ENCODE measurements at places on chromosomes 3 and 15.
A peak's percentile ranks its signal among the peaks of the same experiment; 100 is the strongest.

GRCh38 chr15:33159726-33160453, 34.6 kb downstream of the FMN1 start:
- DNase-seq = no peak

GRCh38 chr3:180048103-180048502, 11.4 kb upstream of the PEX5L start:
- DNase-seq = no peak

- DNase-seq = no peak
Measured at GRCh38 chr3:127405010-127405598, 117.3 kb upstream of the PRR20G start.

DNA sequence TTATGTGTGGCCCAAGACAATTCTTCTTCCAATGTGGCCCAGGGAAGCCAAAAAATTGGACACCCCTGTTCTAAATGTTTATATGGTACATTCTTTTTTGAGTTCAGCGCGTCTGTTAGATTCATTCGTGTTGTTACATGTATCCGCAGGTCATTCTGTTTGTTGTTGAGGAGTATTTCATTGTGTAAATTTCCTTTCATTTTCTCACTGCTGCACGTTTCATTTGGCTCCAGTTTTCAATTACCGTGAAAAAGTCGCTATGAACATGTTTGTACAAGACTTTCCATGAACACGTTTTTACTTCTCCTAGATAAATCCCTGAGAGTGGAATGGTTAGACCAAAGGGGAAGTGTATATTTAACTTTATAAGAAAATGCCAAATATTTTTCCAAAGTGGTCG, 7.5 kb upstream of the OPA1 start:
- DNase-seq = no peak

GRCh38 chr3:182389071-182389815, 404.1 kb upstream of the ATP11B start:
- no peak for DNase-seq

DNA sequence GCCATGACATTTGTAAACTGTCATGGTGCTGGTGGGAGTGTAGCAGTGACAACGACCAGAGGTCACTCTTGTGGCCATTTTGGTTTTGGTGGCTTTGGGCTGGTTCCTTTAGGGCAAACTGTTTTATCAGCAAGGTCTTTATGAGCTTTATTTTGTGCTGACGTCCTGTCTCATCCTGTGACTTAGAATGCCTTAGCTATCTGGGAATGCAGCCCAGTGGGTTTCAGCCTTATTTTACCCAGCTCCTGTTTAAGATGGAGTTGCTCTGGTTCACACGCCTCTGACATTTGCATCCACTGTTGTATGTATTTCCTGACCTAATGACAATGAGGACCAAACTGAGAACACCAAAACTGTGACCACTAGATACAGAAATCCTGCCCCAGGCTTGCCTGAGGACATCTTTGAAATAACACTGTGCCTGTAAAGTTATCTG, 37.6 kb downstream of the RAB8B start:
- no peak for DNase-seq

GRCh38 chr15:28123408-28124023, 24.4 kb upstream of the OCA2 start:
- DNase-seq = peak; percentile 67

DNA sequence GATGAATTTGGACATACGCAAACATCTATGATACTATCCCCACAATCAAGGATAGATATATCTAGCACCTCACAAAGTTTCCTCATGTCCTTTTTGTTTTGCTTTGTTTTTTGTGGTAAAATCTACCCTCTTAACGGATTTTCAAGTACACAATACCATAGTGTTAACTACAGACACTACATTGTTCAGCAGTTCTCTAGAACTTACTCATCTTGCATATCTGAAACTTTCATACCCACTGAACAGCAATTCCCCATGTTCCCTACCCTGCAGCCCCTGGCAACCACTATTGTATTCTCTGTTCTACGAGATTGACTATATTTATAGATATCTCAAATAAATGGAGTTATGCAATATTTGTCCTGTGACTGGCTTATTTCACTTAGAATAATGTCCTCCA, 58.1 kb upstream of the TJP1 start:
- DNase-seq = no peak

DNA sequence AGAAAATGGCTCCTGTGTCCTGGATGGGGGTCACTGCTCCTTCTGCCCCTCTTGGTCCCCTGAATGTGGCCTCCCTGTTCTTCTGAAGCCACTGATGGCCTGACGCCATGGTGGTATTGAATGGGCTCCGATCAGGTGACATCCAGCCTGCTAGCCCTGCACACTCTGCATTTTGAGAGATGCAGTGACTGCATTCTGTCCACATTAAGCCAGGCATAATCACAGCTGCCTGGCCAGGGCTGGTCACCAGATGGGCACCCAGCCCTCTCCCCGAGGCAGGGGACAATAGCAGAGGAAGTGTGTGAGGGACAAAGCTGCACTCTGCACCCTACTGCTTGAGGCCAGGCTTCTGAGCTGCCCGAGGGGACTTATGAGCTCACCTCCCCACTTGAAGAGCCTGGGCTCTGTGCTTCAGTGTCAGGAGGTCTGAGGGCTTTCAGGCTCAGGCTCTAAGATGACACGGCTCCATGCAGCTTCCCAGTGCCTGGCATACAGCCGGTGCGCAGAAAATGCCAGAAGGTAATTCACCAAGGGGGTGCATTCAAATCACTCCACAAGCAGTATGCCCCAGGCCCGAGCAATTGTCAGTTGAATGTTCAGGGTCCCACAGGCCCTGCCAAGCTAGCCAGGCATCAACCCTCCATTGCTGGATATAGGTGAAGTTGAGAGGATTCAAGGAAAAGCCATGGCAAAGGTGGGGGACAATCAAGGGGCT, 56.8 kb downstream of the WNT7A start:
- no peak for DNase-seq

- no peak for DNase-seq
Measured at GRCh38 chr3:42690766-42691680, 5.7 kb downstream of the KLHL40 start.

- no peak for DNase-seq
Measured at GRCh38 chr15:96073908-96074307, 256.6 kb upstream of the NR2F2 start.

- DNase-seq = no peak
Measured at GRCh38 chr3:113163152-113163551, 48.2 kb upstream of the BOC start.

DNA sequence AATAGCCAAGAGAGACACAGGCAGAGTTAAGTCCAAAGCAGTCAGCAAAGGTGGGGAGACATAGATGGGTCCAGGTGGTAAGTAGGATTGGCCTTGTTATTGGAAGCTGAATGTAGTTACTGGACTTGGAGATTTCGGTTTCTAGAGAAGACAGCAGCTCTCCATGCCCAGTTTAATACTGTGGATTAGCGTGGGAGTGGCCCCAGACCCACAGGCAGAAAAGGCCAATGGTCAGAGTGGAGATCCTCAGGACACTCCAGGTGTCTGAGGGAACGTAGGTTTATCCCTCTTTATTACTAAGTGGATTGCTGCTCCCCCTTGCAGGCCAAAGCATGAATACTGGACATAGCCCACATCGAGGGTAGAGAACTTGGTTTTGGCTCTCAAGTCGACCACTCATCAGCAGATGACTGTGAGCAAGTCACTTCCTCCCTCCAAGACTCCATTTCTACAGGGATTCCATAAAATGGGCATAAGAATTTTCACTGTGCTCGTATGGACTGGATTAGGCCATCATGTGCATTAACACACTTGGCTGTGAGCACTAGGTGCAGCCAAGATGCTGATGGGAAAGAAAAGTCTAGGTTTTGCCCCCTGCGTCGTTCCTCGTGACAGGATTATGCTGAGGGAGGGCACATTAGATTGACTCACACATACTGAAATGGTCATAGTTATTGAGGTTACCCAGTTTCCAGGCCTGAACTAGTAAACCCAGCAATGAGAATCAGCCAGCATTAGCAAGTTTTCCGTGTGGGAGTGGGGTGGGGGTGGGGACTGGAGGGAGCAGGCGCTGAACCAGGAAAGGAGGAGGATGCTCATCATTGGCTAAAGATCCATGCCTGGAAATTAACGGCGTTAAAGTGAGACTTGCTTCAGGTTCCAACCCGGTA, 225.2 kb upstream of the TPRG1 start:
- no peak for DNase-seq

- DNase-seq = no peak
Measured at GRCh38 chr3:179613807-179614206, 9.2 kb downstream of the NDUFB5 start.

- no peak for DNase-seq
Measured at GRCh38 chr15:52010633-52011595, 8.1 kb upstream of the MAPK6 start.

DNA sequence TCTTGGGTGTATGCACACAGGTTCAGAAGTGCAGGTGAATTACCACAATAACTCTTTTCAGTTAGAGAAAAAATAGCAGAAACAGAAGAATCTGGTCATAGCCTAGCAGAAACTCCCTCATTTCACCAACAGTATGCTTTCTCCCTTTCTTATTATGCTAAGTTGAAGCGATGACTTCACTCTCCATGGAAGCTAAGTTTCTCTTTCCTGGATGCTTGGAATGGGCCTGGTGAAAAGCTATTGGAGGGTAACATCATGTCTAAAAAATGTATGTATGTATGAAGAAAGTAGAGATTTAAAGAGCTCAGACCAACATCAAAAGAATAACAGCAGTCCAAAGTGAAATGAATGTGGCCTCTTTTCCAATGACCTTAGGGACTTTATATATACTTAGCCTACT, 145.5 kb downstream of the TIGIT start:
- no peak for DNase-seq

DNA sequence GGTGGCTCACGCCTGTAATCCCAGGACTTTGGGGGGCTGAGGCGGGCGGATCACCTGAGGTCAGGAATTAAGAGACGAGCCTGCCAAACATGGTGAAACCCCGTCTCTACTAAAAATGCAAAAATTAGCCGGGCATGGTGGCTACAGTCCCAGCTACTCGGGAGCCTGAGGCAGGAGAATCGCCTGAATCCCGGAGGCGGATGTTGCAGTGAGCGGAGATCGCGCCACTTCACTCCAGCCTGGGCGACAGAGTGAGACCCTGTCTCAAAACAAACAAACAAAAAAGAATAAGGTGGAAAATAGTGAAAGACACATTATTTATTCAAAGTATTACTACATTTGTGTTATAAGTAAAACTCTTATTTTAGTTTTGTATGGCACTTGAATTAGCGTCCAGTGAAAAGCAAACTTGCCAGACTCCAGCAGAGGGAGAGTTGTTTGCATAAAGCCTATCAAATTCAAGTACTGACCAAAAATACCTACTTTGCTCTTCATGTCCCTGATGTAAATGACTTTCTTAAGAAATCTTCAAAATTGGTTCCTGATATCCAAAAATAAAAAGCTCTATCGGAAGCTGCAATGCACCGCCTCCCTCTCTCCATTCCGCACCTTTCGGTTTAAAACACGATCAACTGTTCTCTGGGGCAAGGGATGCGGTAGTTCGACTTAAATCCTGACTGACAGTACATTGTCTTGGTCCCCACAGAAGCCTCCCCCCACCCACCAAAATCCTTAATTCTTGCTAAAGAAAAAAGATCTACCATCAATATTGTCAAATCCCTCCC, 1.2 kb downstream of the TRPM7 start:
- no peak for DNase-seq

- no peak for DNase-seq
Measured at GRCh38 chr3:58722561-58722960, 56.0 kb upstream of the FAM3D start.

DNA sequence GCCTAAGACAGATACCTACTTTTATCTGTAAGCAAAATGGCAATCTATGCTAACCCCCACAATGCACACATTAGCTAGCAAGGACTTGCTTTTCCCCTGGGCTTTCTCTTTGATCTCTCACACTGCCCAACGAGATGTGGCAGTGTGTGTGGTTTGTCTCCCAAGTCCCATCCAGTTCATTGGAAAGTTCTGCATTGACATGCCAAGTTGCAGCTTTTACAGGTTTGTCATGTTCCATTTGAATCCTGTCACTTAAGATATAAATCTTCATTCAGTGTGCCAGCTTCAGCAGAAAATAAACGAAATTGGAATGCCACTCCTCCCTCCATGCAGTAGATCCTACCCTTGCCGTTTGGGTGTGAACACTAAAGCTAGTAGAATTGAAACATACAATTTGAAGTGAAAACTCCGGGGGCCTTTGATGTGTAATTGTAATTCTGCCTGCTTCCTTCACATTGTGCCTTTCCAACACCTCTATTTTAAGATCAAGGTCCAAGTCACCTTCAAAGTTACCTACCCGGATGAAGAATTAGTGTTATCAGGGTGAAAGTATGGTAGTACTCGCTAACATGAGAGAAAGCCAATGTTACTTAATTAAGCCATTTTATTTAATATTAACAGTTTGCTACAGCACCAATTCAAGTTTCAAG, 130.9 kb upstream of the BHLHE40 start:
- no peak for DNase-seq

DNA sequence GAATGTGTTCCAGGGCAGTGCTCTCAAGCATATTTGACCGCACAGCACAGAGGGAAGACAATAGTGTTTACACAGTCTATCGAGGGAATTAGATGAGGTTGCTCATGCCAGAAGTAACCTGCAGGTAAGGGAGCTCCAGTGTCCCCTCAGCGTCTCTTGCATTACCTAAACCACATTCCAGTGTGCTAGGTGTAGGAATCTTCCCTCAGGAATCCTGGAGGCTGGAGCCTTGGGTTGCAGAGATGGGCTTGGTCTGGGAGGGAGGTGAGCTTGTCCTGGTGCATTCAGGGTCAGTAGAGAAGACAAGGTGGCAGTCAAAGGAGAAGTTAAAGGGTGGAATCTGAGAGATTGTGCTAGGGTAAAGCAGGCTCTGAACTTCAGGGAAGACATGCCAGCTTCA, 56.3 kb downstream of the SOX14 start:
- no peak for DNase-seq

DNA sequence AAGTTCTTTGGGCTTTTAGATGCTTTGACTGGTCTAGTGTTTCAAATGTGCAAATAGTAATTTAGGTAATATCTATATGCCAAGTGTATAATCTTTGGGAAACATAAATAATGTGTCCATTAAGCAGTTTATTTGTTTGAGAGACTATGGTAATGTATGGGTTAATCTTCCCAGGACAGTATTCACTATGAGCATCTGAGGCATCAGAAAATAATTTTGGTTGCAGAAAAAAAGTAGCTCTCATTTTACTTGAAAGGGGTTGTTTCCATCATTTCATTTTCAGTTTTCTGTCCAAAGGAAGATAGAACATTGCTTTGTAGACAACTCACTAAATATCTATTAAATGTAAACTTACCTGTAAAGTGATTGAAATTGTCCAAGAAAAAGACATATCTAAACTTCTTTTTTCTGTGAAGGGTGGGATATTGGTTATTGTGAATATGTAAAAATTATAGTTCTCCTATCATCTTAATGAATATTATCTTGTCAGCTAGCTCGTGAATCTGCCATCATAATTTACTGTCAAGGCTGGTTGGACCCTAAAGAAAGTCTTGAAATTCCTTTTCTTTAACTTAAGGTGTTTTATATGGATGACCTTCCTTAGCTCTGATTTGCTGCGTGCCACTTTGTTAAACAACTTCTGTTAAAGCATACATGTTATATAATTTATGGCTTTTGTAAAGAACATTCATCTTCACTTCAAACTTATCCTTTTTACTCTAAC, 108.8 kb downstream of the EPHA3 start:
- no peak for DNase-seq

- DNase-seq = no peak
Measured at GRCh38 chr3:111956995-111957734, 21.7 kb upstream of the ABHD10 start.

- DNase-seq = no peak
Measured at GRCh38 chr3:6254490-6254889, 606.4 kb upstream of the GRM7 start.

All from cerebellar nuclear complex (tissue), 1 donor.